NCI-H524 treated with DMSO at 0.1 percent for 48 hours (cell line): ENCODE measurements at places on chromosomes 12 and 14.

- no peak for DNase-seq
These were observed 120.9 kb upstream of the SFSWAP start for GRCh38 chr12:131589966-131590365.

GRCh38 chr14:102525219-102525928 is 15.8 kb upstream of the ANKRD9 start:
- peak; percentile 12 for DNase-seq

DNA sequence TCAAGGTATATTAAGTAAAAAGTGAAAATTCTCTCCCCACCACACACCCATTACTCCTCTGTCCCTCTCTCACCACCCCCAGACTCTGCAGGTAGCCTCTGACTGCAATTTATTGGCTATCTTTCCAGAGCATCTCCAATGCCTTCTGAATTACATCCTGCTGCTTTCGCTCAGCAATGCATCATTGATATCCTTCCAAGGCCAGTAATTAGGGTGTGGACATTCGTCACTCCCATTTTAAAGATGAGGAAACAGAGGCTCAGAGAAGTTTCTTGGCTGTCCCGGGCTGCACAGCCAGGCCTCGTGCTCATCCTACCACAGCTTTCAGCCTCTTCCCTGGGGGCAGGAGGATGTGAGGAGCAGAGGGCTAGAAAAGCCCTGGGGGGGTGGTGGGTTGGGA is 23.6 kb upstream of the PGF start:
- DNase-seq = no peak

DNA sequence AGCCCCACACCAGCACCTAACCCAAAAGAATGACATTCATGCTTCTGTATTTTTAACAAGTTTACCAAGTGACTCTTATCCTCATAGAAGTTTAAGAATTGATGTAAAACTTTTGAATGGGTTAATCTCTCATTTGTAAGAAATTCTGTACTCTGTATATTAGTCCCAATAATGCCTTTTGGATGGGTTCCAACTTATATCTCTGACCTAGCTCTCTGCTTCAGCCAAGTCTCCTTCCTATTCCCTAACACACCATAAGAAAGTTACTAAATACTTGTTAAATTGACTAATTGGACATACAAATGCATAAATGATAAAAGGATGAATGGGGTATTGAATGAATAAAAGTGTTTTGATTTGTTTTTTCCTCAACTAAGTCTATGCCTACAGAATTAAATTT is 557.3 kb downstream of the TMTC2 start:
- no peak for DNase-seq

DNA sequence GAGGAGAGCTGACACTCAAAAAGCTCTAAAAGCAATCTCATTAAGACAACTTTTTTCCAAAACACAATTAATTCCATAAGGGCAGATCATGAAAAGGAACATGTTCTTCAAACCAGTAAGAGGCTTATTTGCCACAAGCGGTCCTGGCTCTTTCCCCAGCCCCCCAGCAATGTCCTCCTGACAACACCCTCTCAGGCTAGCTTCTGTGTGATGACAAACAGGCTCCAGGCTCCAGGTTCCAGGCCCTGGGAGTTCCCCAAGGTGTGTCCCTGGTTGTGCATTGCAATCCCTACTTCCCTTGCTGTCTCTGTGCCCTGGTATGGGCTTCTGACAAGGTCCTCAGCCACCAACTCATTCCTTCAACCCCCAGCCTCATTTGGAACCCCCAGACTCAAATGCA is 8.9 kb downstream of the HVCN1 start:
- DNase-seq = no peak

DNA sequence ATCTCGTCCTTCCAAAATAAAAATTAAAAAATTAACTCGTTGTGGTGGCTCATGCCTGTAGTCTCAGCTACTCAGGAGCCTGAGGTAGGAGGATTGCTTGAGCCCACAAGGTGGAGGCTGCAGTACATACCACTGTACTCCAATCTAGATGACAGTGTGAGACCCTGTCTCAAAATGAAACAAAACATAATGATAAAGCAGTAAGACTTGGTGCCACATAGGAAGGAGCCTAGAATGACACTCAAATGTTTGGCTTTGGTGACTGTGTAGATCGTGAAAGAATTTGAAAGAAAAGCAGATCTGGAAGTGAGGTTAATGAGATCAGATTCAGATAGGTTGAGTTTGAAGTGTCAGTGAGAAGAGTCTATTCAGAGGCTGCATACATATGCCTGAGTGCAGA is 150.1 kb upstream of the ATP2B1 start:
- DNase-seq = no peak

GRCh38 chr14:78863143-78863542 is 693.0 kb downstream of the NRXN3 start:
- DNase-seq = no peak

- DNase-seq = no peak
These were observed 1.6 kb downstream of the GDF11 start for GRCh38 chr12:55744340-55745030.
